ENCODE measurements at places on chromosomes 7 and 10.
A peak's percentile ranks its signal among the peaks of the same experiment; 100 is the strongest.

GRCh38 chr10:72308320-72308987 is 34.7 kb downstream of the DDIT4 start:
- H3K36me3 ChIP-seq, result no peaks in the 10 kb centered on the region
- H3K4me3 ChIP-seq, result no peak overlapping the region
- peaks cover 22% of the 10 kb centered on the region for H3K4me1 ChIP-seq

- DNase-seq, result peak; percentile 78
- H3K4me3 ChIP-seq, result no peak overlapping the region
- H3K27ac ChIP-seq, result no peak overlapping the region
- no peaks in the 10 kb centered on the region for H3K36me3 ChIP-seq
- H3K27me3 ChIP-seq, result no peaks in the 10 kb centered on the region
Observed at GRCh38 chr7:17706734-17707133, 233.6 kb downstream of the SNX13 start.

DNA sequence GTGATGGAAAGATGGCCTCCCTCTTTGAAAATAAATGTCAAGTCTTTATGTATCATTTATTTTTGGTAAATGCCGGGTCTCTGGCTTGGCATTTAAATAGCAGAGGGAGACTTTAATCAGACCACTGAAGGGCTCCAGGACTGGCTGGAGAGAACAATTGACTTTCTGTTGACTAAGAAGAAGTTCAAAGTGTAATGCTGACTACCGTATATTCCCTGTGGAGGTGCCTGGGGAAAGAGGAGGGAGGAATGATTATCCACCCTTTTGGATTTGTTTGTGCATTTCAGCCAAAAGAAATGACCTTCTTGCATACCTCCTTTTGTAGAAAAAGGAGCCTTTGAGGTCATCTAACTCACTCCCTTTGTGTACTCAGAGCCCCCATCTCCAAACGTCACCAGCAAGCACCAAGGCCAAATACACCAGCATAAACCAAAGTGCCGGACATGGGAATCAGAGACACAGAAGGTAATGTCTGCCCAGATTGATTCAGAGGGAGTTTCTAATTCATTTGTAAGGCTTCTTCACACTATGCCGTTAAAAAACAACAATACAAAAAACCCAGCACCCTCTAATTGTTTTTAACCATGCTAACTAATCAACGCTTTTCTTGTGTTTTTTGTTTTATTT is 75.2 kb downstream of the PRLHR start:
- H3K27ac ChIP-seq, result no peak overlapping the region
- H3K27me3 ChIP-seq, result no peaks in the 10 kb centered on the region
- no peak overlapping the region for H3K4me3 ChIP-seq
- no peaks in the 10 kb centered on the region for H3K36me3 ChIP-seq
- no peak for DNase-seq

DNA sequence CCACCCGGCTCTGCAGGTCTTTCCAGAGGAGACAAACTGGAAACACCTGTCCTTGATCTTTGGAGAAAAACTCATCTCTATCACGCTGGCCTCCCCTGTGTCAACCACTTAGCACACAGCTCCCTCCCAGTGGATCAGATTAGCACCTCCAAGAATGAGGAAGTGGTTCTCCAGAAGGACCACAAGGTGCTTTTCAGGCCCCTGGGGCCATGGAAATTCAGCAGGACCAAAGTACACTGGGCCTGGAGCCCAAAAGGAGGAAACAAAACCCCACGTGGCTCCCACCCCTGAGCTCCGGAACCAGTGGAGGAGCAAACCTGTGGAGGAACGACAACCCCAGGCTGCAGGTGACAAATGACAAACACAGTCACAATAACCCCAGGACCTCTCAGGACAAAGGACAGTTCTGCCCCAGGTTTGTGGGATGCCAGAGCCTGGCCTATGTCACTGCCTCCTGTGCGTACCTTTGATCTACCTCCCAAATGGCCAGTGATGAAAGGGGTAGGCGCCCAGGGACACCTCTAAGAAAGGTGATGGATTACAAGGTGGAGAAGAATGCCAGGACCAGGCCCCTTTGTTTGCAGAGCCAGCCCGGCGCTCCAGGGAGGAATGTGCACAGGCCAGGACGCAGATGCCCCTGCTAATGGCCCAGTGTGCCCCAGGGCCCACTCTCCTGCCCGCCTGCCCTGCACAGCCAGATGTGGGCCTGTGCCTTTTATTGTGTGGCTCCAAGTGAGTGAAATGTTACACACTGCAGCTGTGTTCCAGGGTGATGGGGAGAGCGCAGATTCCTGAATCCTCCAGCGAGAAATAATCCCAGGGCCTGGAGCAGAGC is 5.7 kb downstream of the TNS3 start:
- no peaks in the 10 kb centered on the region for H3K36me3 ChIP-seq
- DNase-seq, result no peak
- H3K27ac ChIP-seq, result no peak overlapping the region
- no peak overlapping the region for H3K4me3 ChIP-seq
- peaks cover 59% of the 10 kb centered on the region for H3K4me1 ChIP-seq

- no peak overlapping the region for H3K4me3 ChIP-seq
- no peak overlapping the region for H3K27ac ChIP-seq
- H3K4me1 ChIP-seq, result peaks cover 40% of the 10 kb centered on the region
- no peak for DNase-seq
- no peaks in the 10 kb centered on the region for H3K27me3 ChIP-seq
Observed at GRCh38 chr7:81207801-81208200, 288.9 kb upstream of the SEMA3C start.

DNA sequence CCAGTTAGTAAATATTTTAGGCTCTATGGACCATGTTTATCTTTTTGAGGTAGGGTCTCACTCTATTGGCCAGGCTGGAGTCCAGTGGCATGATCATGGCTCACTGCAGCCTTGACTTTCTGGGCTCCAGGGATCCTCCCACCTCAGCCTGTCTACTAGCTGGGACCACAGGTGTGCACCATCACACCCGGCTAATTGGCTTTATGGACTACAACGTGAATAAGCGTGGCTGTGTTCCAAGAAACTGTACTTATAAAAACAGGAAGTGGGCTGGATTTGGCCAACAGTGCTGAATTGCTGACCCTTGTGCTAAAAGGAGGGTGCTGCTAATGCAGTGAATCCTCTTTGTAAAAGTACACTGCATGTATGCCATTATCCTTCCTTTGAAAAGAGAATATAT is 111.7 kb upstream of the CDK13 start:
- no peaks in the 10 kb centered on the region for H3K4me1 ChIP-seq
- H3K4me3 ChIP-seq, result no peak overlapping the region
- DNase-seq, result no peak
- H3K27ac ChIP-seq, result no peak overlapping the region

DNA sequence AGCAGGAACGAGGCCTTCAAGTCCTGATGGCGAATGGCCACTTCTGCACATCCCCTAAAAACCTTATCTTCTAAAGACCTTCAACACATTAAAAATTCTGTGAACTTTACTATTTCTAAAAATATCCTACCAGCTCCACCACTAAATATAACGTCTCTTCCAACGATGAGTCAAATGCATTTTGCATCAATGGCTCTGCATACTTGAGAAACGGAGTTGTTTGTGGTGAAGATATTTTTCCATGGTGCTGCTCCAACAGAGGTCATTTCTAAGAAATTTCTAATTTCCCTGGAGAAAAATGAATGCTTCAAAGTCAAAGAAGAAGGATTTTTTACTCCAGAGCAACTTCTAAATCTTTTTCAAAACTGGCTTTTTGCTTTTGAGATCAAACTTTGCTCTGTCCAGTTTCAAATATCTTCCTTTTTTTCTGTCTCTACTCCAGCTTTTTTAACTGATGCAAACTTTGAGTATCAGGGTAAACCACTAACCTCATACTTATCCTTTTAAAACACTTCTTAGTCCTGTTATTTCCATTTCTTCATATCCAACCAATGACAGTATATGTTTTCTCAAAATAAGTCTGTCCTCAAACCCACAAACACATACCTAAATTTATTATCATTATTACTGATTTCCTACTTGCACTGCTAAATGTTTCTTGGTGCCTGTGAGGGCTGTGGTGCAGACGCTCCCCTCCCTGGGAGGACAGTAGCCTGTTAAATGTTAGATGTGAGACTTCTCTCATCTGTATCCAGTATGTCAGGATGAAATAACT is 258.1 kb downstream of the KLF6 start:
- peak overlapping the region; percentile 36 for H3K4me3 ChIP-seq
- peak overlapping the region; percentile 97 for H3K27ac ChIP-seq
- no peaks in the 10 kb centered on the region for H3K36me3 ChIP-seq
- H3K27me3 ChIP-seq, result no peaks in the 10 kb centered on the region
- DNase-seq, result peak; percentile 94

DNA sequence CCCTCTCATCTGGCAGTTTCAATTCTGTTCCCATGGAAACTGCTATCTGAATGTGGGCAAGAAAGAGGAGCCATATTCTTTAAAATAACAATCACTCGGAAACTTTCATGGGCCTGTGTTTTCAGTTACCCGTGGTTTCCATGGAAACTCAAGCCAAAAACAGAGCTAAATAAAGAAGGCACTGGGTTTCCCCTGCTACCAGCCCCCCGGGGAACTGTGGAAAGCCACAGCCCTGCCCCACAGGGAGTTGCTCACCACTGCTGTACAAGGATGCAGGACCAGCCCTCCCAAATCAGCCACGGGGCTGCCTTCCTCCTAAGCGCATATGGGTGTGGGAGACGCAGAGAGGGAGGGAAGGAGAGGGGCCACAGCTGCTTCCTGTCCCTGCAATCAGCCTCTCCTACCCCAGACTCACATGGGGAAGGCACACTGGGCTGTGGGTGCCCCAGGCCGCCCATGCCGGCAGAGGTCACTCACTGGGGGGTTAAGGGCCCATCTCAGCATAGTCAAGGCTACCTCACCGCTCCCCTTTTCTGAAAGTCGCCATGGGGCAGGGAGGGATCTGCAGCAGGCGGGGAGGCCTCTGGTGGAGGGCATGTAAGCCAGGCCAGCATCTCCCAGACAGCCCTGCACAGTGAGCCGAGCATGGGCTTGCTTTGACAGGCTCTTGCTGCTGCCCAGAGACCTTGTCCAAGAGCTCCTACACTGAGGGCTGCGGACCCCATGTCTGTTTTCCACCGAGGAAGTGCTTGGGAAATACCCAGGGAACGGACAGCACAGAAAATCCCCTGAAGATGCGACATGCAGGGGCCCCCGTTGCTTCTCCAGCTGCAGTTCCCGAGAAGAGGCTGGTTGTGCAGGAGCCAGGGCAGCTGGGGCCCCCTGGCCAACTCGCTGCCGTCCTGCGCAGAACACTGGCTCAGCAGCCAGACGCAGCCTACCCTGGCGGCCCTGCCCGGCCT is 157.3 kb upstream of the PPP2R2D start:
- no peak for DNase-seq
- no peaks in the 10 kb centered on the region for H3K36me3 ChIP-seq
- no peak overlapping the region for H3K4me3 ChIP-seq
- no peaks in the 10 kb centered on the region for H3K27me3 ChIP-seq
- no peaks in the 10 kb centered on the region for H3K4me1 ChIP-seq

GRCh38 chr10:84140036-84140379 is 699 bp downstream of the GHITM start:
- H3K36me3 ChIP-seq, result peaks cover 36% of the 10 kb centered on the region
- peak; percentile 66 for DNase-seq
- H3K27ac ChIP-seq, result peak overlapping the region; percentile 93
- H3K27me3 ChIP-seq, result no peaks in the 10 kb centered on the region
- peak overlapping the region; percentile 94 for H3K4me3 ChIP-seq

- no peaks in the 10 kb centered on the region for H3K36me3 ChIP-seq
- 0 out of 2 replicates have a peak overlapping the region, but pooled peaks have one; percentile 9 for H3K4me3 ChIP-seq
- peaks cover 33% of the 10 kb centered on the region for H3K4me1 ChIP-seq
- peak; percentile 93 for DNase-seq
- no peaks in the 10 kb centered on the region for H3K27me3 ChIP-seq
Observed at GRCh38 chr7:116315293-116315692, 105.0 kb downstream of the TES start.

GRCh38 chr7:100686201-100686821 is 7.7 kb downstream of the GIGYF1 start:
- no peaks in the 10 kb centered on the region for H3K27me3 ChIP-seq
- no peak overlapping the region for H3K27ac ChIP-seq
- H3K36me3 ChIP-seq, result no peaks in the 10 kb centered on the region
- 0 out of 2 replicates have a peak, but pooled peaks cover 8% of the 10 kb centered on the region for H3K4me1 ChIP-seq
- DNase-seq, result no peak
- no peak overlapping the region for H3K4me3 ChIP-seq

- H3K27ac ChIP-seq, result no peak overlapping the region
- no peaks in the 10 kb centered on the region for H3K27me3 ChIP-seq
- H3K4me3 ChIP-seq, result no peak overlapping the region
- no peaks in the 10 kb centered on the region for H3K36me3 ChIP-seq
Observed at GRCh38 chr7:93367254-93367653, 135.1 kb downstream of the VPS50 start.

DNA sequence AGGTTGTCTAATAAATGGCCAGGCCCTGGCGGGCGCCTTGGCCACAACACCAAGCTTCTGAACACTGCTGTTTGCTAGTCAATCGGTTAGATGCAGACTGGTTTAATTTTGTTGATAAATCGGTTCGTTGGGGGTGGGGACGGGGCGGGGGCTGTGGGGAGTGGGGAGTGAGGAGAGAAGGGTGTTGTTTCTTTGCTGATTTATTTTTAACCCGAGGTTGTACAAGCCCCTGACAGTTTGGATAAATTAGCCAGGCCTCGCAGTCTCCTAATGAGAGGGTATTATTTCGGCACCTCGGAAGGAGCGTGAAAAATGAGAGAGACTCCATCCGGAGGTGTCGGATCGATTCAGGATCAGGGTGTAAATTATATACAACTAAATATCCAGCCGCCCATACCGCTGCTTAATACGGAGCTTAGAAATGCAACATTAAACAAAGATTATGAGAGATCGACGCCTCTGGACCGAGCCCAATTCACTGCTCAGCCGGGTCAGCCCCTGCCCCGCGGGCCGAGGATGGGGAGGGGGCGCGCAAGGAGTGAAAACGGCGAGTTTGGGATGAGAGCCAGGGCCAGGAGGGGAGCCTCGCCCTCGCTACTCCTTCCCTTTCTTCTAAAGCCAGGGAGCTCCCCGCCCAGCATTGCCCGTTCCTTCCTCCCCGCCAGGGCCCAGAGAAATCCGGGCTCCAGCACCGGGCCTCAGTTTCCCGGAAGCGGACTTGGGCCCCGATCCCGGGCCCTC is 8.0 kb downstream of the UNCX start:
- no peak overlapping the region for H3K27ac ChIP-seq
- no peak overlapping the region for H3K4me3 ChIP-seq
- DNase-seq, result no peak
- peaks cover 91% of the 10 kb centered on the region for H3K27me3 ChIP-seq

- no peak for DNase-seq
- no peaks in the 10 kb centered on the region for H3K36me3 ChIP-seq
- no peaks in the 10 kb centered on the region for H3K4me1 ChIP-seq
Observed at GRCh38 chr10:85578860-85579259, 787.7 kb downstream of the GRID1 start.

GRCh38 chr10:73253225-73253555 is 746 bp upstream of the MRPS16 start:
- H3K4me3 ChIP-seq, result peak overlapping the region; percentile 96
- DNase-seq, result peak; percentile 38
- peak overlapping the region; percentile 89 for H3K27ac ChIP-seq
- no peaks in the 10 kb centered on the region for H3K36me3 ChIP-seq

Measured in GM23248 (cell line).